ENCODE measurements at places on chromosomes 13 and 19.

GRCh38 chr19:56403261-56403660, 871 bp upstream of the ZNF583 start:
- no peak for DNase-seq

- DNase-seq, result no peak
These were observed 419.3 kb upstream of the GPC6 start for GRCh38 chr13:92807353-92807752.

DNA sequence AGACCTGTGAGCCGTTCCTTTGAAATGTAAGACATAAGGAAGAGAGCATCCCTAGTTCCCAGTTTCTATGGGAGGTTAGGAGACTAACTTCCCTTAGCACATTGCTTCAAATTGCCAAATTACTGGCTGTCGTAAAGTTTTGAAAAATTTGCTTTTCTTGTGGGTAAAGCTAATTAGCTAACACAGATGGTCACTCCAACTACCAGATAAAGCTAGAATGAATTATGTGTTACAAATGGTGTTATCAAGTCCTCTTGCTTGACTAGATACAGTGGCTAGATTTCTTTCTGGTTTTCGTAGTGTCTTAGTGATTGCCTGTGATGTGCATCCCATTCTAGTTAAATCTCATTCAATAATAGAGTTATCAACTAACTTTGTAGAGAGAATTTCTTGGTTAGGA, 416.6 kb upstream of the ATXN8OS start:
- DNase-seq, result no peak

DNA sequence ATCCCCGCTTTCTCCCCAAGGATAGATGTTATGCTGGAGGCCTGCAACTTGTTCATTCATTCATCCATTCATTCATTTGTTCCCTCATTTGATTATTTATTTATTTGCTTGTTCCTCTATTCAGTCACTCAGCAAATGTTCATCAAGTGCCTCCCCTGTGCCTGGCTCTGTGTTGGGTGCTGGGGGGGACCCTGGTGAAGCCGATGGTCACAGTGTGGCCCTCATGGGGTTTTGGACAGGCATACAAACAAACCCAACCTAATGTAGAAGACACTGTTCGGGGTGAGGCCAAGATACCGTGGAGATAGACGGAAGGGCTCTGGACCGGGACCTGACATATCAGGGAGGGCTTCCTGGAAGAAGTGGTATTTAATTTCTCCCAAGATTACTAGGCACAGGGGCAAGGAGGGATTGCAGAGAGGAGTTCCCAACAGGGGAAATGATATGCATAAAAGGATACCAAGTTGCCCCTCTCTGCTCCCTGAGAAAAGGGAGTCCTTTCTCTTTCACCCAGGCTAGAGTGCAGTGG, 58.1 kb downstream of the ZNF536 start:
- DNase-seq, result no peak

DNA sequence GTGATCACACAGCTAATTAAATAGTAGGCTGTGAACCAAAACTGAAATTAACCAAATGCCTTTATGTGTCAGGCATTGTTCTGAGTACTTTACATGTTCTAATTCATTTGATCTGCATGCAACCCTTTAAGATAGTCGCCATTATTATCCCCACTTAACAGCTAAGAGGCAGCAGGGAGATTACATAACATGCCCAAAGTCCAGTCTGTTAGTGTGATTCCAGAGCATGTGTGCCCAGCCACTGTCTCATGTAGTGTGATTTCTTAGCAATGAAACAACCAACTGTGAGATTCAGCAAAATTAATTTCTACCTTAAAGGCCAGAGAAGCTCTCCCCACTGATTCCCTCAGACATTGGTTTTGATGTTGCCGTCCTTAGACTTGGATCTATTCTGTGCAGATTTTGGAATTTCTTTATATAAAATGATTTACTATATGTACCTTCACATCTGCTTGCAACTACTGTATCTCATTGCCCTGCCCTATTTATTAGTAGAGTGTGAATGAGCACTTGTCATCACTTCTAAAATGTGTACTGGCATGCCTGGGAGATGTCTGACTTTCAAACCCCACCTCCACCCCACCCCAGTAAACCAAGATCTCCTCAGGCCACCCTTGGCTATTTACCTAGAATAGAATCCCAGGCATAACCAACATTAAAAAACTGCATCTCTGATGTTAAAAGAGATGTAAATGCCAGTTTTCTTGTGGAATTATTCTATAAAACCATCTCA, 41.2 kb downstream of the POLR1D start:
- no peak for DNase-seq
